Neural progenitor cell (in vitro differentiated cells): ENCODE measurements at places on chromosomes 11 and 22.
A peak's percentile ranks its signal among the peaks of the same experiment; 100 is the strongest.

DNA sequence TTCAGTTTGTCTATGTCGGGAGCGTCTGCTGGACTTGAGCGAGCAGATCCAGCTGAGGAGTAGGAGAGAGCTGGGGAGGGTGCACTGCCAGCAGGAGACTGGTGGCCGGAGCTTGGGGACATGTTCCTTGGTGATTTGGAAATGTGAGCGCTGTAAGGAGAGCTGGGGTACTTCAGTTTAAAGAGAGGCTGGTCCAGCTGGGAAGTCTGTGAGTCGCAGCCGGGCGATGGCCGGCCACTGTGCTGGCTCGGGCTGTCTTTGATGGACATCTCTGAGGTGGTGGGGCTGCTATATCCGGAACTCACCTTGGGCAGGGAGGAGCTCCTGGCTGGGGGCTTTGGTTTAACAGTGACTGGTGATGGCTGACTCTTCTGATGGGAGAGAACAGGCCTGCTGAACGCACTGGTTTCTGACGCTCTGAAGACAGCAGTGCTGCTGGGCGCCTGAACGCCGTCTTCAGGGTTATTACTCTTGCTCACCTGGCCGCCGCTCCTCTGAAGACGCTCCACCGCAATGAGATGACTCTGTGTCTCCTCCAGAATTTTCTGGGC is 63.6 kb upstream of the PITPNB start:
- DNase-seq = no peak

- DNase-seq = no peak
Measured at GRCh38 chr11:8080069-8080670, 841 bp upstream of the TUB start.

- DNase-seq = no peak
Measured at GRCh38 chr11:126408901-126409619, 53.6 kb downstream of the ST3GAL4 start.

DNA sequence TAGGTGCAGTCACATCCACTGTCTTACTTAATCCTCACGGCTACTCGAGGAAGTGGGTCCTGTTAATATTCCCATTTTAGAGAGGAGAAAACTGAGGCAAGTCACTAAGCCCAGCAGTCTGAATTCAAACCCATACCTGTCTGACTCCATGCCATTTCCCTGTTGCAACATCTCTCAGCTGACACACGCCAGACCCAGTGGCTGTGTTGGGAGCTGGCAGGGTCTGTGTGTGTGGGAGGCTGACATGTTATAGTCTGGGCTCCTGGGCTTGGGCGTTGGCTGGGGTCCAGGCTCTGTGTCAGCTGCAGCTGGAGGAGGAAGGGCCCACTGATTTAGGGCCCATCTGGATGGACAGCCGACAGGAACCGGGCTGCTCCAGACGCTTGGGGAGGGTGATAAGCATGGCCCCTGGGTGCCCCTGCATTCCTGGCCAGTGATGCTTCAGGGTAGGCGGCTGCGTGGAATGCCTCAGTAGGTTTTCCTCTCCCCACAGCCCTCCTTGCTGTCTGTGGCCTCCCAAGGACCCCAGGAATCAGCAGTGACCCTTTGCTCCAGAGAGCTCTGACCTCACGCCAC is 562.5 kb downstream of the MN1 start:
- no peak for DNase-seq

DNA sequence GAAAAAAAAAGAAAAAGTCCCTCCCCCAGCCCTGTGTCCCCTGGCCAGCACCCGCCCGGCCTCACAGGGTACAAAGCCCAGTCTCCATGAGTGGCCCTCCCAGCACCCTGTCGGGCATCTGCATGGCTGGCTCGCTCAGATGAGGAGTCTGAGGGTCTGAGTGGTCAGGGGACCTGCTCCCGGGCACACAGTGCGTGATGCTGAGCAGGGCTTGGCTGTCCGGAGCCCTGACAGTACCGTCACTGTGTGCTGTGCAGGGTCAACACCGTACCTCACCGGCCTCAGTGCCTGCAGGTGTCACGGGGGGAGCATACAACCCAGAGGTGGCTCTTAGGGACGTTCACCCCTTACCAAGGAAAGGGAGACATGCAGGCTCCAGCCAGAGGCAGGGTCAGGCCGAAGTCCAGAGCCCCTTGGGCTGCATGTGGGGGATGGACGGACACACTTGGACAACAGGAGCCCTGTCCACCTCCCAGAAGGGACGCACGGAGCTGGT is 3.6 kb upstream of the PLXNB2 start:
- DNase-seq = no peak

DNA sequence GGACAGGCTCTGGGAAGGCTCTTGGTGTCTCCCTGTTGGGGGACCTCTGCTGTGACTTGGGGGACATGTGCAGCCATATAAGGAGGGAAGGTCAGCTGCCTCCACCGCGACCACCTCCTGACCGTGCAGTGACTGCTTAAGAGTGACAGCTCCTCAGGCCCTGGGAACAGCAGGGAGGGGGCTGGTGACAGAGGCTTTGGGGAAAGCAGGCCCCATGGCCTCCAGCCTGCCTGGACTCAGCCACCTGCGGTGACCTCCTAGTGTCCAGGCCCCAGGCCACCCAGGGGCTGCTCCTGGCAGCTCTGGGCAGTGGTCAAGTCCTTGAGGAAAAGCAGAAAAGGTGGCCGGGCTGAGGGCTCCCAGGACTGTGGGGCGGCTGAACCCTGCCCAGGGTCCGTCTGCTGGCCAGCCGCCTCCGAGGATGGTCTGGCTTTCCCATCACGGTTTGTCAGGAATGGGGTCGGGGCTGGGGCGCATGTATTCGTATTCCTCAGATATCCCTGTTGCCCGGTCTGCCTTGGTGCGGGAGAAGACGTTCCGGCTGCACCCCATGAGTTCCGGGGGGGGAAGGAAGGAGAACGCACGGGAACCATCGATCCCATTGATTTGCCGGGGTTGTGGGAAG is 96.8 kb downstream of the WNT7B start:
- DNase-seq = no peak

GRCh38 chr11:35144136-35144741 is 5.3 kb downstream of the CD44 start:
- no peak for DNase-seq

DNA sequence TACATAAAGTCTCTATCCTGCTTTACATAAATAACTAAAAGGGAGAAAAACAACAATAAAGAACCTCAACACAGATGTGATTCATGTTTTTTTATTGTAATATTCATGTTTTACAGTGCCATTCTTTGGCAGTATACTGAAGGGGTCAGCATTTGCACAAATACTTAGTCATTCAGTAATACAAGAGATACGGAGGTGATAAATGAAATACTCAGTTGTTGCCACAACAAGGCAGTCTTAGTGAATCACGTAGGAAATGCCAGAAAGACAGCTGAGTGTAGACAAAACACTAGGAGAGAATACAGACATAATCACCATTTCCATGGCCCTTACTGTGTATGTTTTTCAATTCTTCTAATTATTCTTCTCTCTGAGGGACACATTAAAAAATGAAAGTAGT is 910.4 kb downstream of the METTL15 start:
- DNase-seq = no peak

DNA sequence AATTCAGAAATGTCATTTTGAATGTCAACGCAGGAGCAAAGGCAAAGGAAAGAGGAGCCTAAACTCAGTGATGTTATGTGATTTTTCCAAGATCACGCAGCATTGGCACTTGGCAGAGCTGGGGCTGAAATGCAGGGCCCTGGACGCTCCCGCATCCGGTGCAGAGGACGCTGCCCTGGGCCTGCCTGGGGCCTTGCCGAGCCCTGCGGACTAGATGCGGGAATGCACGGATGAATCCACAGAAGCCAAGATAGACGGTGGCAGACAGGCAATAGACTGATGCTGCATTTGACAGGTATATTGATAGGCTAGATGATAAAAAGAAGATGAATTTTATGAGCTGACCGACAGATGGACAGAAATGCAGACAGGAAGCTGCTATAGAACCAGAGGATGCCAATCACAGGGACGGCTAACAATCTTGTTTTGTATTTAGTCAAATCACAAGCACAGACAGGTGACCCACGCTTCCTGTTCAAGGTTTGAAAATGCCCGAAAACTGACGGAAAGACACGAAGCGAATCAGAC is 696 bp upstream of the MARK2 start:
- DNase-seq = no peak

DNA sequence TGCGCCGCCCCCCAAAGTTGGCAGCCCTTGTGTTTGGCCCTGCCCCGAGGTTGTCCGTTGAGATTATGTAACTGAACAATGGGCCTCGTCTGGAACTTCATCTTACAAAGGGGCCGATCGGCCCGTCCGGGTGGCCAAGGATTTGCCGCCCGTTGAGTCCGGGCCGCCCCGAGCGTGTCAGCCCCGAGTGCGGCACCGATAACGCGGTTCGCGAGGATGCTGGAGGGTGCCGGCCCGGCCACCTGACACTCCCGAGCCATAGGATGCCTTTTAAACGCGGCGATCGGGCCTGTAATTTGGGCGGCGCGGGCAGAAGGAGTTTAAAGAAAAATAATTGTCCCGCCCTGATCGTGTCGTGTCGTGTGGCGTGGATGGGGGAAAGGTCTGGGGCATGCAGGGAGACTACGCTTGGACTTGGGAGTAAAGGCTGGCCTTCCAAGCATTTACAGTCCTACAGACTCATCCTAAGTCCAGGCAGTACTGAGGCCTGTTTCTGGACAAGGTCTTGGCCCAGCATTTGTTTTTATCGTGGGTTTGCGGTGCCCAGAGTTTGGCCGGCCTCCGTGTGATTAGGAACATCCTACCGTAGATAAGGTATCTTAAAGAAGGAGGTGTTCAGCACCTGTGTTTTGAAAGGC is 1.3 kb downstream of the WEE1 start:
- peak; percentile 67 for DNase-seq

- DNase-seq = no peak
Measured at GRCh38 chr11:111417766-111418435, 38.8 kb upstream of the POU2AF1 start.

- DNase-seq = no peak
Measured at GRCh38 chr11:134606251-134606650, 194.2 kb upstream of the B3GAT1 start.

GRCh38 chr22:43946384-43946667 is 8.9 kb upstream of the SAMM50 start:
- peak; percentile 32 for DNase-seq

DNA sequence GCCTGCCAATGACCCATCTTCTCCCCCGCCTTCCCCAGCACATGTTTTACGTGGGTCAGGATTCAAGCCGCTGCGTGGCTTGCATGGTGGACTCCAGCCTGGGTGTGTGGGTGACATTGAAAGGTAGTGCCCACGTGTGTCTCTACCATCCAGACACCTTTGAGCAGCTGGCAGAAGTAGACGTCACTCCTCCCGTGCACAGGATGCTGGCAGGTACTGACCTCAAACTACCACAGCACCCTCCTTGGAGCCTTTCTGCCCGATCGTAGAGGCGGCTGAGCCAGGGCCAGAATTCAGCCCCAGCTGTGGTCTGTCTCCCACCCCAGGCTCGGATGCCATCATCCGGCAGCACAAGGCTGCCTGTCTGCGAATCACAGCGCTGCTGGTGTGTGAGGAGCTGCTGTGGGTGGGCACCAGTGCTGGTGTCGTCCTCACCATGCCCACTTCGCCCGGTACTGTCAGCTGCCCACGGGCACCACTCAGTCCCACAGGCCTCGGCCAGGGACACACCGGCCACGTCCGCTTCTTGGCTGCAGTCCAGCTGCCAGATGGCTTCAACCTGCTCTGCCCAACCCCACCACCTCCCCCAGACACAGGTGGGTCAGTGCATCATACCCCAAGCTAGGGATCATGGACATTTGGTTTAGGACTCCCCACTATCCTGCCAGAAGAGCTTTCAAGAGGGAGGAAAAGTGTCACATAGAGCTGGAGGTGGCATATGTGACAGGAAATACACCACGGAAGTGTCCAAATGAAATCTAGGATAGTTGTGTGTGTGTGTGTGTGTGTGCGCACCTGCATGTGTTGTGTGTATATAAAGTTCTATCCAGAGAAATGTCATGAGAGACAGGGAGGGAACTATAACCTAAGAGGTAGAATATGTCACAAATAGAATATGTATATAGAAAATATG is 10.6 kb upstream of the RELT start:
- no peak for DNase-seq

- peak; percentile 17 for DNase-seq
Measured at GRCh38 chr22:50733521-50734342, 4.3 kb upstream of the ACR start.

GRCh38 chr11:32704775-32705174 is 89.7 kb downstream of the CCDC73 start:
- DNase-seq = no peak

DNA sequence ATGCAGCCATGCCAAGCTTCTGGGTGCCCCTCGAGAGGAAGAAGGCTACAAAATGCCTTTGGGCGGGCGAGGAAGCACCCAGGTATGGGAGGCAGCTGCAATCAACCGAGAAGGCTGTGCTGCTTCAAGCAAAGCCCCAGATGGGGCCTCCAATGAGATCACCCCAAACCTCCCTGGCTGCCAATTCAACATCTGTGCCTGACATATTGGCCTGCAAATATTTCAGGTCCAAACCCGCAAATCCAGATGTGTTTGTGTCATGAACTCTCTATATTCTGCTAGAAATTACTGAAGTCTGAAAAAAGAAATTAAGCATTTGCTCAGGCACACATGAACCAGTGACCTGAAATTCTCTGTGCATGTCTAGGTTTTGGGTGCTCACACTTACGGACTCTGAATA is 78.8 kb upstream of the RCN1 start:
- DNase-seq = no peak

- DNase-seq = no peak
Measured at GRCh38 chr11:81979448-81979847, 754.2 kb downstream of the FAM181B start.

DNA sequence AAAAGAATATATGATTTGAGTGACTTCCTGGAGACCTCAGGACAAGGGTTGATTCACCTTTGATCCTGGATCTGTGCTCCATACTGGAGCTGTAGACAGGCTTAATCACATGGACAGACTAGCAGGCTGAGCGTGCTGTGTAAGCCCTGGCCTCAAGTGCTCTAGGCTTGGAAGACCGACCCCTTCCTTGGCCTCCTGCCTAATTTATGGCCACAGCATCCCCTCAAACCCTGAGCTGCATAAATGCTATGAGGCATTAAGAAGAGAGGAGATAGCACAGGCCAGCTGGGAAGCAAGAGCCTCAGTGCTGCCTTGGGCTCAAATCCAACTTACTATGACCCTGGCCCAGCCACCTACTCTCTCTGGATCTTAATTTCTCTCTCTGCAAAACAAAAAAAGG is 385.1 kb downstream of the BUD13 start:
- no peak for DNase-seq

DNA sequence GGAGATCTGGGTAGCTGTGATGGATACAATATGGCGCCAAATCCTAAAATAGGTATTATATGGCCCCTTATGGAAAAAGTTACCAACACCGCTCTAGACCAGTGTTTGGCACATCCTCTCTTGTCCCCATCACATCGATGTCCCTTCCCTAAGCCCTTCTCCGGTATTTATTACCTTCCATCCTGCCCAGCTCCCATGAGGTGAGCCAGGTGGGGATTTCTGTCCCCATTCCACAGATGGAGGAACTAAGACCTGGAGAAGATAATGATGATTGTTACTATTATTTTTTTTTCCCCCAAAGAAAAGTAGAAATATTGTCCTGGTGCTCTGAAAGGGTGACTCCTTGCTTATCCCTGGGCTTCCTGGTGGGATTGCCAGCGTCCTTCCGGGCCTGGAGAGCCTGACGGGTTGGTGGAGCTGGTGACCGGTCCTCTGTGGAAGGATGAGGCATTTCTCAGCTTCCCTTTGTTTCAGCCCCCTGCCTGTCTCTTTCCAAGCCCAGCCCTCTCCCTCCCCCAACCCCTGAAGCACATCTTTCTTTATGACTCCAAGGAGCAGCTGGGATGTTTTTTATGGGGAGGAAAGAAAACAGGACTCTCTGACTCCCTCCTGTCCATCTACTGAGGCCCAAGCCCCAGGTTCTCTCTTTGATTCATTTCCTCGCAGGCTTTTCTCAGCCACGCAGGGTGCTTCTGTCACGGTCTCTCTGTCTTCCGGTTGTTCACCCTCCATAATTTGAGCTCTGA is 65.4 kb downstream of the TP53I11 start:
- no peak for DNase-seq
